CD4-positive, alpha-beta memory T cell (primary cell): ENCODE measurements at places on chromosomes 12 and 14.
A peak's percentile ranks its signal among the peaks of the same experiment; 100 is the strongest.

- no peak for DNase-seq
These were observed 194.6 kb upstream of the LHX5 start for GRCh38 chr12:113666223-113666622.

DNA sequence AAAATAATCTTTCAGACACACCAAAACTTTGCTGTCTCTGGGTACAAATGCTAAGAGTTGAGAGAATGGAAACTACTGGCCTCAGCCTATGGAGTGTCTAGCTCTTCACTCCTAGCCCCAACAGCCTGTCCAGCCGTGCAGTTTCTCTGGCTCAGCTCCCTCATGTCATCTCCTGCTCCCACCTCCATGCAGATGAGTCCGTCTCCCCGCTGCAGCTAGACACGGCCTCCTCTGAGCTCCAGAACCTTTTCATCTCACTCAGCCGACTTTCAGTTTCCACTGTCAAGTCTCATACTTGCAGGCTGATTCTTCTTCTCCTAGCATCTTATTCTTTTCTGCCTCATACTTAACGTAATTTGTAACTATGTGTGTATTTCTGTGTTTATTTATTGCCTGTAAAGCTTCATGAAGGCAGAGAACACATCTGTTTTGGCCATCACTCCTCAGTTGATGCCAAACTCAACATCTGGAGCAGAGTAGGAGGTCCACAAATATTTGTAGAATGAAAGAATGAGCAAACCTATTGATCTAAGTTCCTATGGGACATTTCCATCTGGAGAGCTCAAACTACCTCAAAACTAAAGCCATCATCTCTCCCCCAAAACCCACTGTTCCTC, 139.8 kb upstream of the PWP1 start:
- DNase-seq: no peak

- DNase-seq: peak; percentile 25
These were observed 697 bp upstream of the DNAJC14 start for GRCh38 chr12:55829967-55830600.

DNA sequence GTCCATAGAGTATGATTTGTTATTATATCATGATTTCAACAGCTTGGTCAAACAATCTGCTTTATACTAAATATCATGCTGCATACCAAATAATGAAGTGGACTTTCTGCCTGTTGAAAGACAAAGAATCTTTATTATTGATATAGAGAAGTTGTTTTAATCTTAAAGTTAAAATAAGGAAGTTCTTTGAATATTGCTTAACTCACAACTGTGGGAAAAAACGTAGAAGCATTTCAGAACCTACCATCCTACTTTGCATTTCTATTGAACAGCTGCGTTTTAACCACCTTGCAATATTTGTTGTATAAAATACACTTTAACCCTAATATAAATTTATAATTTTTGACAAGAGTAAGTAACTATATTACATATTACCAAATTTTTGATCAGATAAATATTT, 22.9 kb upstream of the ARL1 start:
- no peak for DNase-seq

DNA sequence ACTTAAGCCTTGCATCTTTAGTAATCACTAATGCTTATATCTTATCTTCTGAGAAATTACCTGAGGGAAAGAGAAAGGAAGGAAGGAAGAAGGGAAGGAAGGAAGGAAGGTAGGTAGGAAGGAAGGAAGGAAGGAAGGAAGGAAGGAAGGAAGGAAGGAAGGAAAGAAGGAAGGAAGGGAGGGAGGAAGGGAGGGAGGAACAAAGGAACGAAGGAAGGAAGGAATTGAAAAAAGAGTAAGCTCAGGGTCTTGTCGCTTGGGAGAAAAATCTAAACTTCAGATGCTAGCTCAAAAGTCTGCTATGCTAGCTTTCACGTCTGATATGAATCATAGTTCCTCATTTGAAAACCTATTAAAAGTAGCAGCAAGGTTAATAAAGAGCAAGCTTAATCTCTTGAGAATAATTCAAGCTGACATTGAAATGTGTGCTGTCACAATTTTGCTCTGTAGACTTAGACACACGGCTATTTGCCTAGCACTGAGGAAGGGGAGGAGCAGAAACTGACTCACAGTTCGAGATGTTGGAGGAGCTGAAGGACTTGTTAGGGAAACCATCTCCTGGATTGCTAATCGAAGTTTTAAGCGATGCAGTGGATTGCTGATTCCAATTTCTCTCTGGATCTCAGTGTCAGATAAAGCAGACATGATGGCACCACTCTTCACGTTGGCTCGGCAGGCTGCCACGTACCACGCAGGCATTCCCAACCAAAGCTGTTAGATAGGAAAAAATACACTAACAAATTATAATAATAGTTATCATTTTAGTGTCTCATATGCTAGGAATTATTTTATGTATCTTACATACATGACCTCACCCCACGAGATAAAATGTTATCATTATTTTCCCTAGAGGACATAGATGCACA, 216.7 kb downstream of the ACSS3 start:
- no peak for DNase-seq

DNA sequence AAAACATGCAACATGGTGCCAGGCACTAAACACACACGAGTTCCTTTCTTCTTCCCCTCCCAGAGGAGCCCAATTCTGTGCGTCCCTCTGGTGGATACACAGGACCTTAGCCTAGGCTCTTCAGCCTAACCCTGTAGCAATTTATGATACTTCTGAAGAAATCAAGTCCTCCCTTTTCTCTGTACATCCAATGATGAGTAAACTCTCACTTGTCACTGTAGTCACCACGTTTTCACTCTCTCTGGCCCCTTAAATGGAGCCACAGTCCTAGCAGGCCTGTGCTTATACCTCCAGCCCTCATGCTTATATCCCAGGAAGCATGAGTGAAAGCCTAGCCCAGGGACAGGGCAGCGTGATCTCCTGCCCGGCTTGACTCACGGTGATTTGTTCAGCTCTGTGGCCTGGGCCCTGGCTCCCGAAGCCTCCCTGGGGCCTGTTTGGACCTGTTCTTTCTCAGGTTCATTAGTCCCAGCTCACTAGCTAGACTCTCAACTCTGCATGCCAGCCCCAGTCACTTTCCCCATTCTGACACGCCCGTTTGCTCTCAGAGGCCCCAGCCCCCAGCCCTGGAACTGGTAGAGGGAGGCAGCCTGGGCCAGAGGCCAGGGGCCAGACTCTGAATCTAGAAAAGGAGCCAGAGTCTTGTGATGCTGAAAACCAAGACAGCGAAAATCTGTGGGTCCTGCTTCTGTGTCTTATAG, 24.1 kb upstream of the PLEKHG3 start:
- no peak for DNase-seq

- DNase-seq: no peak
These were observed 33.5 kb upstream of the EVL start for GRCh38 chr14:100031506-100032281.

DNA sequence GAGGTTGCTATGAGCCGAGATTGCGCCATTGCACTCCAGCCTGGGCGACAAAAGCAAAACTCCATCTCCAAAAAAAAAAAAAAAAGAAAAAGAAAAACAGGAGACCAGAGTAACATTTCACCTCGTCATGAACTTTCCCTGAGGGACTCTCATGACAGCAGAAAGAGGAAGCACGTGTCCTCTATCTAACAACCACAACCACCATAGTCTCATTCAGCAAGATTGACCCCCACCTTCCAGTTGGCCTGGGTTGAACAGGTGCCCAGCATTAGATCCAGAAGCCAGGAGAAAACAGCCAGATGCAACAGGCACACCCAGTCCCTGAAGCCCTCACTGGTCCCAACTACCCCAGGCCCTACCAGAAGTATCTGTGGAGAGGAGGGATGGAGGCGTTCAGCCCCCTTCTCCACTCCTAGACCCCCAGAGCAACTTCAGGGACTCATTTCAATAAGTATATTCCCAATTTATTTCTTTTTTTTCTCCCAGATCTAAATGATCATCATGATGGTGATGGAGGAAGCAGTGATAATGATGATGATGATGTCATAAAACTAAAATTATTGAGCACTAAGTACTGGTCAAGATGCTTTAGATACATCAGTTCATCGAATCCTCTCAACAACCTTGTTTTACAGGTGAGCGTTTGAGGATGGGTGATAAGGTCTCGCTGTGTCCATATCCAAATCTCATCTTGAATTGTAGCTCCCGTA, 235.0 kb downstream of the EFCAB11 start:
- DNase-seq: no peak

DNA sequence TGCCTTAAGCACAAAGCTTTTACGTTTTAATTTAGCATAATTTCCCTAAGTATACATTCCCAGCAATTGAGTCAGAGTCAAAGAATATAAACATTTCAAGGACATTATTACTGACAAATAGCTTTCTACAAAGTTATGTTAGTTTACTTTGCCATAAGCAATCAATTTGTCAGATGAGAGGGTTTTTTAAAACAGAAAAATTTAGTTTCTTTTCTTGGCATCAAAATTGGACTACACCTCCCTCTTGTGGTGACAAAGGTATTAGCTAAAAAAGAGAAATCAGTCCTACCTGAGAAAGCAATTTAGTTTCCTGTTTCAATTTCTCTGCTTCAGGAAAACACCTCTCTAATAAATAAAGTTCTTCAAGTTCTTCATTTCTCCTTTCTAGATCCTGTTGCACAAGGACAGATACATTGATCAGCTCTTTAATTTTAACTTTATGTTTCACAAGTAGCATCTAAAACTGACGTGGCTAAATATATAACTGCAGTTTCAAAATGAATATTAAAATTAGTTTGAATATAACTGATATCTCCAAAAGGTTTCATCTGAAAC, 39.9 kb downstream of the DNAI7 start:
- DNase-seq: peak; percentile 52

- no peak for DNase-seq
These were observed 183.8 kb downstream of the TMEM132C start for GRCh38 chr12:128450810-128451209.

GRCh38 chr14:47332106-47332505, 343.3 kb downstream of the MDGA2 start:
- no peak for DNase-seq

DNA sequence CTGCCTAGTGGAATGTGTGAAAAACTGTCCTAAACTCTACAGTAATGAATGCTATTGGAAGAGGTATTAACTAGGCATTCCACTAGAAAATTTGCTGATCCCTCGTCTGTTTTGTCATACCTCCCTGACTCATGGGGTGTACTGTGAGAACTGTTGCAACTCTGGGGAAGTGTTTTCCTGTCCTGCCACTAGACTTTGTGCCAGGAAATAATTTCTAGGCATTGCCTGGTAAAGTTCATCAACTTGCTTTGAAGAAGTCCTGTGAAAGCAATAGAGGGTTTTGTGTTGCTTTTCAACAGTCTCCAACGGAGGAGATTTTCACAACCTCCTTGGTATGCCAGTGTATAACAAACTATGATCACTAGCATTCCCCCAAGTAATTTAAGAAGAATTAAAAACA, 139.9 kb downstream of the AKAP6 start:
- DNase-seq: no peak

DNA sequence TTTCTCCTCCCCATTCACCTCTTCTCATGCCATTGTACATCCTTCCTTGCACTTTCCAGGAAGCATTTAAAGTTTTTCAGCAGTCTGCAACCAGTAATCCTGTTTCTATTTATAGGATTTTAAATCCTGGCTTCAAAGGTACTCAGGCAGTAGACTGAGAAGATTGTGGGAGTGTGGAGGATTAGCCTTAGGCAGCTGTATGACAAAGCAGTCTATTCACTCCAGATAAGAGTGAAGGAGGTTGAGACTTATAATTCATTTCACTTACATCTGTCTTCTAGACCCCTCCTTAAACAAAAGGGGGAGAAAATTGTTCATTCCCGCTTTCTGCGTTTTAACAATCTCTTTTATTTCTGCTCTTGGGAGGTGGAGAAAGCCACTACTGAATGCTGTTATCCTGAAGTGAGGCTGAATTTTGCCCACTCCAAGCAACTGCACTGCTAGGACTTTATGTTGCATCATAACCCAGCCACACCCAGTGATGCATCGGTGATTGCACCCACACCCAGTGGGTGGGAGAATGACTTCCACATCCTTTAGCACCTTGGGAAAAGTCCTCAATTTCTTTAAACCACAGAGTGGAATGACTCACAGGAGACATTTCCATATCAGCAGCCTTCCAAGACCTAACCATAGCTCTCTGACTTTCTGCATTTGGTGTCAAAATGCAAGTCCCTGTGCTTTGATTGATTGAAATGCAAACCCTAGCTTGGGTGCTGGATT, 382.5 kb upstream of the ATP2B1 start:
- no peak for DNase-seq

DNA sequence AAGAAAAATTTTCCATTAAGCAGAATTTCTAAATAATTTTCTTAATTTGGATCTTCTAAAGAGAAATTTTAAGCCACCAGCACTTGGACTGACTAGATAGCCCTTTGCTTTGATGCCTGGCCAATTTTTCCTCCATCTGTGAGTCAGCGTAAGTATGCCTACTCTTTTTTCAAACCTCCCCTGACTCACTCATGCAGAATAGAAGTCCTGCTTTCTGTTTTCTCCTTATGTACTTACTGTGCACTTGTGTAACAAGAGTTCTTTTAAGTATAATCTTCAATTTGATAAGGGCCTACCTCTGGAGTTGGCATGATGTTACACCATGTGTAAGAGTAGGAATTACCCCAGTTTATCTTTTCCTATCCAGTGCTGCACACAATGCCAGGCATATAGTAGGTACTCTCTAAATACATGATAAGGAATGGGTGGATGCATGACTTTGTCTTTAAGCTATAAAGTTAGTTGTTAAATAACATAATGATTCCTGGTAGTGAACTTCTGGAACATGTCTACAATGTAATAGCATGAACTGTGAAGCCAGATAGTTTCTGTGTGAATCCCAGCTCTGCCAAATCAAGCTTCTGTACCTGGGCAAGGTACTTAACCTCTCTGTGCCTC, 329.6 kb downstream of the TMTC2 start:
- no peak for DNase-seq

- no peak for DNase-seq
These were observed 146.0 kb downstream of the FLRT2 start for GRCh38 chr14:85675957-85676356.
